ENCODE measurements at places on chromosomes 4 and X. TPM values are rescaled to one million over a fixed set of nuclear protein-coding genes. Genes with fewer than 3 reads are reported as not detected.
A peak's percentile ranks its signal among the peaks of the same experiment; 100 is the strongest.

SPIN4 gene
- 6.8 TPM for total RNA-seq

- no peak overlapping the region for H3K27ac ChIP-seq
- no peak overlapping the region for H3K4me3 ChIP-seq
- peaks cover 14% of the 10 kb centered on the region for H3K4me1 ChIP-seq
Measured at GRCh38 chr4:122576261-122577188, 44.3 kb downstream of the IL21 start.

DNA sequence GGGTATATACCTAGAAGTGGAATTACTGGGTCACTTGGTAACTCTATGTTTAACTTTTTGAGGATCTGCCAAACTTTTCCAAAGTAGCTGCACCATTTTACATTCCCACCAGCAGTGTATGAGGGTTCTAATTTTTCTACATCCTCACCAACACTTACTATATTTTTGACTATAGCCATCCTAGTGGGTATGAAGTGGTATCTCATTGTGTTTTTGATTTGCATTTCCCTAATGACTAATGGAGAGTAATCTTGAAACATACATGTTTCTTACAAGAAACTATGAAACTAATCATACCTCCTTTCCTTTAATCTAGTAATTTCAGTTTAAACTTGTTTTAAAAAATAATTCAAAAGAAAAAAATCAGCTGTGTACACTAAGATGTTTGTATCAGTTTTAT, 17.9 kb downstream of the BCLAF3 start:
- H3K36me3 ChIP-seq, result no peaks in the 10 kb centered on the region
- H3K27me3 ChIP-seq, result no peaks in the 10 kb centered on the region
- H3K27ac ChIP-seq, result no peak overlapping the region
- no peaks in the 10 kb centered on the region for H3K4me1 ChIP-seq
- no peak for DNase-seq

DNA sequence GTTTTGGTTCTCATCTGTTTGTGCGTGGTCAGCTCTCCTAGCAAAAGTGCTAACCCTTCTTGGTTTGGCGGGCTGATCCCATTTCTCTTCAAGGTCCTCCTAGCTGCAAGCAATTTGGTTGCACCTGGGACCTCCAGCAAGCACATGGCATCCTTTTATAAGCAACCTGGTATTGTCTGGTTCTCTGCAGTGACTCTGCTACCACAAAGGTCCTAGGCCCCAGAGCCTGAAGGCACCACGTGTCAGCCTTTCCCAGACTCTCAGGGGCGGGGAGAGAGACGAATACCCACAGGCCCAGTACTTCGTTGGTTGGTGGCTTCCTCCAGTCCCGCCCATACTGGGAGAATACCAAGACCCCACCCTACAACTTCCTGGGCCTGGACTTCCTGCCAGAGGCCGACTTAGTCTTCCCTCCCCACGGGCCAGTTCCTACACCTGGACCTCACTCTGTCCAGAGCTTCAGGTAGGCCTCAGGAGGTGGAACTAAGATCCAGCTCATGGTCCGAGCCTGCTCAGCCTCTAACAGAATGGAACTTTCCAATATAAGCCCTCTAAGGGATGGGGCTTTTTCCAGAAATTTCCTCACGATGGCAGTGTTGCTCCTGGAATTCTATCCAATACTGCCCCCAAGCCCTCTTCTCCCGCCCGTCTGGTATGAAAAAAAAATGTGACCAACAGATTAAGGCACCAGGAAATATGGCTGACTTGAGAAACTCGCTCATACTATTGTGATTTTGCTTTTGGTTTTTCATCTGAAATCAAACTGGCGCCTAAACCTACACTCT, 192.5 kb upstream of the STK26 start:
- peak overlapping the region; percentile 37 for H3K4me3 ChIP-seq
- H3K4me1 ChIP-seq, result no peaks in the 10 kb centered on the region
- no peaks in the 10 kb centered on the region for H3K27me3 ChIP-seq
- peak; percentile 72 for DNase-seq
- peak overlapping the region; percentile 55 for H3K27ac ChIP-seq

HTR2C gene
- not detected for total RNA-seq

- no peaks in the 10 kb centered on the region for H3K36me3 ChIP-seq
- H3K4me1 ChIP-seq, result no peaks in the 10 kb centered on the region
- H3K27me3 ChIP-seq, result no peaks in the 10 kb centered on the region
- H3K27ac ChIP-seq, result no peak overlapping the region
Measured at GRCh38 chr4:158121161-158121579, 51.7 kb downstream of the GASK1B start.
